ENCODE measurements at places on chromosomes 5 and 9.

GRCh38 chr5:173352366-173353349, 24.4 kb upstream of the STC2 start:
- no peak for DNase-seq

GRCh38 chr9:124285903-124286291, 28.1 kb downstream of the NEK6 start:
- DNase-seq, result no peak

DNA sequence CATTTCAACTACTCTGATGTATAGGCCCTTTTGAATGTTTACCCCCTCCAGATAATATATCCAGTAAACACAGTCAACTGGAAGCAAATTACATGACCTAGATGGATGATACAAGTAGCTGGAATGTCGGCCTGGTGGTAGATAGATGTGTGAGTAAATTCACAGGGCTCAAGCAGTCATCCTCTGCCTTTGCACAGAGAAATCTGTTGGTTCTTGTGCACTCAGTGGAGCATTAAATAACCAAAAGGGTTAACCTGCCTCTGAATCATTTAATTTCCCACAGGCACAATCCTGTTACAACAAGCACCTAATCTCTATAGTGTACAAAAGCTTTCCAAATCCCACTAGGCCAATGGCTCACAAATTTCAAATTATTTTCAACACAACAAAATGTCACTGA, 668.3 kb downstream of the DNAH5 start:
- DNase-seq, result no peak

DNA sequence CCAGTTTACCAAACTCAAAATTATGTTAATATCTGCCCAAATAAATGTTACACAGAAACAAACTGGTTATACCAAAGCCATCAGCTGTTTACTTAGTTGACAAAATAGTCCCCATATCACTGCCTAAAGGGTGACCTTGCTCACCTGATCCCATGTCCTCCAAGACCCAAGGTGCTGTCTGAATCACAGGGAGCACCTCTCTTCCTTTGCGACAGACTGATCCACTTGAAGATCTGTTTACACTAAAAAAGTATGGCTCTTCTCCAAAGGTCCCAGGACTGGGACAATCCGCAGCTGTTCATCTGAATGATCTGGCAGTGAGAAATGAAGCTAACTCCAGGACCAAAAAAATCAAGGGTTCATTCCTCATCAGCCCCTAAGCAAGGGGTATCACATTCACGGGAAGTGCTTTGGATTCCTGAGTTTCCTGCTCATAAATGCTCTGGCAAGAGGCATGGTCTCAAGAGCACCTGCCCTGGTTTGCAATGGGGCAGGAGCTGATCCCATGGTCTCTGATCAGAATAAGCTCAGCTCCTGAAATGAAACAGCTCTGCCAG, 5.0 kb downstream of the PRUNE2 start:
- no peak for DNase-seq

- no peak for DNase-seq
Observed at GRCh38 chr9:138071292-138071691, 193.7 kb downstream of the CACNA1B start.

DNA sequence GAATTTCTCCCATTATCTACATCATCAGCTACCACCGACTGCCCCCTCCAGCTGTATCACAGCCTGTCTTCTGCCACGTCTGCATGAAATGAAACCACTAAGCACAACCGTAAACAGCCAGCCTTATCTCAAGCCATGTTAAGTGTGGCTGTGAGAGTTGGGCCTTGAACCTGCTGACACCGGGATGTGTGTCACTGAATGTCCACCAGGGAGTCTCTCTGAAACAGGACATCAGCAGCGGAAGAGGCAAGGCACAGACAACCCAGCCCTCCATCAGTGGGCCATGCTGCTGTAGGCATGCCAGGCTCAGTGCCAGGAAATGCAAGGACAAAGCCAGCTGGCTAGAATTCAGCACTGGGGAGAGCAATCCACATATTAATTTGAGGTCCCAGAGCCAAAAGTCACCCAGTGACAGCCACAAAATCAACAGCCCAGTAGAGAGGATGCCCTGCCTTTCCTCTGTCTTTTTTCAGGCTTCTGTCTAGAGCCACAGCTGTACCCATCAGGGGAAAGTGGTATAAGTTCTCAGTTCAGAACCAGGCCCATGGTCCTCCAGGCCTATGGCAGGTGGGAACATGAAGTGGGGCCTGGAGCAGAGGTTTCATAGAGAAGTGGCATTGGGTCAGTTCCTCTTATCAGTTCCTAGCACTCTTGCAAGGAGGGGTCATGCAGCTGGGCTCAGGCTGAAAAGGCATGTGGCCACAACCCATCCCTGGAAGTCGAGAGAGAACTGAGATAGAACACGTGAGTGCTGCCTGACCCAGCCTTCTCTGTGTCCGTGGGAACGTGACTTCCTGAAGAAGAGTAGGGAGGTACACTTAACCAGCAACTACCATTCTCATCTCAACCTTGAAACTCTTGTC, 199.4 kb downstream of the ESM1 start:
- DNase-seq, result no peak

DNA sequence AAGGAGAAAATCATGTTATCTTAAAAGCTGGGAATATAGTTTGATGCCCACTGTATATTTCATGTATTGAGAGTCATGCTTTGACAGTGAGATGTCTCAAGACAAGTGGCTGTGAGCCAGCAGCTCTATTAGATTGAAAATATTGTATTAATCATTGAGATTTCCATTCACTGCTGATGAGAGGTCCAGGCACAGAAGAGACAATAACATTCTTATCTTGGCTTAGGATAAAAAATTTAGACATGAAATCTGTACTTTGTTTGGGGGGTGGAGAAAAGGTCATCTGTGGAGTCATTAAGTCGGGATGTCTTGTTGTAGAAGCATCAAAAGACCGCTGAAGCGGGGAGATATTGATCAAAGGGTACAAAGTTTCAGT, 97.9 kb upstream of the EQTN start:
- no peak for DNase-seq

- DNase-seq, result no peak
Observed at GRCh38 chr9:77898864-77899263, 132.7 kb downstream of the GNAQ start.

DNA sequence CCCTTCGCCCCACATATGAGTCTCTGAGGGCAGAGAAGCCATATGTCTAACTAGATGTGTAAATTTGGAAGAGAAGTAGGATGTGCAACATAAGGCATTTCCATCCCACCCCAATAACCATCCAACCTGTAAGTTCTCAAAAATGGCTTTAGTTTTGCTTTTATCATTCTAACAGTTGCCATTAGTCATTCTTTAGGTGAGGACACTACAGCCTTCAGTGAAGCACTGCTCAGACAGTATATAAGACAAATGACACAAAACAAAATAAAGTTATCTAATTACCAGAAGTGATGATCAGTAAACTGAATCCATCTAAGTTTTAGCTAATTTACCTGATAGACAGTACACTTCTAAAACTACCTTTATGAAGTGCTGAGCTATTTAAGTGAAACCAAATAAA, 23.9 kb downstream of the MLLT3 start:
- no peak for DNase-seq

- no peak for DNase-seq
Observed at GRCh38 chr5:128011339-128011738, 72.2 kb upstream of the SLC12A2 start.

DNA sequence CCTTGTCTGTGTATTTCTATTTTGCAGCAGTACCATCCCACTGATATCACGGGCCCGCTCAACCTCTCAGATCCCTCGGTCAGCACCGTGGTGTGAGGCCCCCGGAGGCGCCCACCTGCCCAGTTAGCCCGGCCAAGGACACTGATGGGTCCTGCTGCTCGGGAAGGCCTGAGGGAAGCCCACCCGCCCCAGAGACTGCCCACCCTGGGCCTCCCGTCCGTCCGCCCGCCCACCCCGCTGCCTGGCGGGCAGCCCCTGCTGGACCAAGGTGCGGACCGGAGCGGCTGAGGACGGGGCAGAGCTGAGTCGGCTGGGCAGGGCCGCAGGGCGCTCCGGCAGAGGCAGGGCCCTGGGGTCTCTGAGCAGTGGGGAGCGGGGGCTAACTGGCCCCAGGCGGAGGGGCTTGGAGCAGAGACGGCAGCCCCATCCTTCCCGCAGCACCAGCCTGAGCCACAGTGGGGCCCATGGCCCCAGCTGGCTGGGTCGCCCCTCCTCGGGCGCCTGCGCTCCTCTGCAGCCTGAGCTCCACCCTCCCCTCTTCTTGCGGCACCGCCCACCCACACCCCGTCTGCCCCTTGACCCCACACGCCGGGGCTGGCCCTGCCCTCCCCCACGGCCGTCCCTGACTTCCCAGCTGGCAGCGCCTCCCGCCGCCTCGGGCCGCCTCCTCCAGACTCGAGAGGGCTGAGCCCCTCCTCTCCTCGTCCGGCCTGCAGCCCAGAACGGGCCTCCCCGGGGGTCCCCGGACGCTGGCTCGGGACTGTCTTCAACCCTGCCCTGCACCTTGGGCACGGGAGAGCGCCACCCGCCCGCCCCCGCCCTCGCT, 1.9 kb downstream of the LRRC26 start:
- no peak for DNase-seq

- DNase-seq, result no peak
Observed at GRCh38 chr5:134649163-134649835, 714 bp downstream of the SEC24A start.

GRCh38 chr5:124633209-124633608, 113.2 kb downstream of the ZNF608 start:
- DNase-seq, result no peak

- DNase-seq, result no peak
Observed at GRCh38 chr9:32200241-32200640, 184.2 kb upstream of the ACO1 start.

GRCh38 chr9:129609486-129610212, 11.3 kb downstream of the C9orf50 start:
- DNase-seq, result no peak

DNA sequence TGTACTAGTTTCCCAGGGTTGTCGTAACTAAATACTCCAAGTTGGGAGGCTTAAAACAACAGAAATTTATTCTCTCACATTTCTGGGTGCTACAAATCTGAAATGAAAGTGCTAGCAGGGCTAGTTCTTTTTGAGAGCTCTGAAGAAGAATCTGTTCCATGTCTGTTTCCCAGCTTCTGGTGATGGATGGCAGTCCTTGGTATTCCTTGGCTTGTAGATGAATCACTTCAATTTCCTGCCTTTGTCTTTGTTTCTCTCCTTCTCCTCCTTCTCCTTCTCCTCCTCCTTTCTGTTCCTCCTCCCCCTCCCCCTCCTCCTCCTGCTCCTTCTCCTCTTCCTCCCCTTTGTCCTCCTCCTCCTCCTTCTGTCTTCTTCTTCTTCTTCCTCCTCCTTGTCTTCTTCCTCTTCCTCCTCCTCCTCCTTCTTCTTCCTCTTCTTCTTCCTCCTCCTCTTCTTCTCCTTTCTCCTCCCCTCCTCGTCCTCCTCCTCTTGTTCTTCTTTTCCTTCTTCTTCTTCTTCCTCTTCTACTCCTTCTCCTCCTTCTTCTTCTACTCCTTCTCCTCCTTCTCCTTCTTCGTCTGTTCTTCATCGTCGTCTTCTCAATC, 104.7 kb upstream of the ANKRD55 start:
- DNase-seq, result no peak

DNA sequence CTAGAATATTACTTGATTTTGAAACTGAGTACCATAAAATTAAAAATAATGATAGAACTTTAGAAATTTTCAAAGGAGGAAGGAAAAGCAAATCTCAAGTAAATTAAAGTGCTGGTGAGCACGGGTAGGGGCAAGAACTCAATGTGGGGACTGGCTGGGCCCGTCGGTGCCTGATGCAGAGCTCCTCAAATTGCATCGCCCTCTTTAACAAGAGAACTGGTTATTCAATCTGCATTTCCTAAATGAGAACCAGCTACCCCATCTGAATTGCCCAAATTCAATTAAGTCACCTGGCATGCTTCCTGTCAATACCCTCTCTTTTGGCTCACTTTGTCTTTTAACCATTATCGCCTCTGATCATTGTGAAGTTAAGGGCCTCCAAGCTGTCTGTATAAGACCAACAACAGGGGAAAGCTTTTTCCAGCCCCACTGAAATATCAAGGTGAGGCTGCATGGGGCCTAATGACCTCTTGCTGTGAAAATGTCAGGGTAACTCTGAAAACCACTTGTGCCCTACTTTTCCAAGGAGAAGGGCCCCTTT, 316.7 kb downstream of the SLIT3 start:
- DNase-seq, result peak; percentile 19
